ENCODE measurements at places on chromosomes 5 and 9.

DNA sequence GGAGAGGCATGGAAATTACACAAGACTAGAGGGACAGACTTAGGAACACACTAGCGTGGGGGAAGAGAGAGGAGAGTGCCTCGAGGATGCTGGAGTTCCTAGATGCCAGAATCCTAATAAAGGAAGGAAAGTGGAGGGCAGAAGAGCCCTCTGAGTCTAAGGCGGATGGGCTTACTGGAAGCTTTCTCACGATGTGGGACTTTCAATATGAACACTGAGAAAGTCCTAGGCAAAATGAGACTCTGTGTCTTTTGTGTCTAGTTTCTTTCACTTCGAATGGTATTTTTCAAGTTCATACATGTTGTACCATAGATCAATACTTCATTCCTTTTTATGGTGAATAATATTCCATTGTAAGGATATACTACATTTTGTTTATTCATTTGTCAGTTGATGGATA, 239.4 kb downstream of the NSG2 start:
- no peak for DNase-seq

- DNase-seq, result no peak
Measured at GRCh38 chr9:103615994-103616393, 478.1 kb upstream of the SMC2 start.

DNA sequence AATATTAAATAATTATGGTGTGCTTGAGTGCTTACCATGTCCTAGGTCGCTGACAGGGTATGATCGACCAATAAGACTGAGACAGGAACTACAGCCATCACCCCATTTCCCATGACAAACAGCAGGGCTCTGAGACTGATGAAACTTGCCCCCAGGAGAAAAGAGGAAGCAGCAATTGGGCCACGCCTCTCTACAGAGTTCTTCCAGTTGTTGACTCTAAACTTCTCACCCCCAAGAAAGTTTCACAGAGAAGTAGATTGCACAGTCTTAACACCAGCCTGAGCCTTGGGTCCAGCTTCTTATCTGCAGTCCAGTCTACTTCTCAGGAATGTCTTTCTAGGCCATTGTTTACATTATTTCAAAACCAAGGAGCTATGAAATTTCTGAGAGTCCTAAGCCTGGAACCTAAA, 182.2 kb upstream of the ANKRD55 start:
- no peak for DNase-seq

DNA sequence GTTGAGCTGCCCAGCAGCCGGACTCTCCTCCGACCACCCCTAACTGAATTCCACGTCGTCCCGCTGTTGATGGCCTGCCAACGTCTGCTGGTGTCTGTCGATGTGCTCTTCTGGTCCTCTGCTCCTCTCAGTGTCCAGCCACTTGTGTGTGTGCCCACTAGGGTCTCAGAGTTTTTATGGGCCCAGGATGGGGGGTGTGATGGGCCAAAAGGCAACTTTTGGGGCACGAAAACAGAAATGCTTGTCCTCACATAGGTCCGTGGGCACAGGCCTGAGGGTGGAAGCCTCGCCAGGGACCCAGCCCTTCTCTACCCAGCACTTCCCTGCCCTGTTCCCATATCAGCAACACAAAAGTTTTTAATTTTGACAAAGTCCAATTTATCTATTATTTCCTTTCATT, 85.7 kb upstream of the RUFY1 start:
- no peak for DNase-seq

DNA sequence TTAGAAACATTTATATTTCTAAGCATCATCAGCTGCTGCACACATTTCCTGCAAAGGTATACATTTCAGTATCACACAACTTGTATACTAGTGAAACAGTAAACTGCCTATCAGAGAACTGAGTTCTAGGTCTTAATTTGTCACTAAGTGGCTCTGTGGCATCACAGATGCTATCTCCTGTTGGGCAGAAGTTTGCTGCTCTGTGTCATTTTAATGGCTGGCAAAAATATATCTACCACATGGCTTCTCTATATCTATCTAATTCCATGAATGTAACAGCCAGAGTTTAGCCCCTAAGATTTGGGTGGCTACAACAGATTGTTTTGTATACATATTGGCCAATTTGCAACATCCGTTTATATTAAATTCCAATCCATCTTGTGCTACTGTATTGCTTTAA, 1231.9 kb upstream of the C9orf72 start:
- no peak for DNase-seq

- DNase-seq, result no peak
Measured at GRCh38 chr9:124521142-124521541, 13.9 kb upstream of the NR5A1 start.

- DNase-seq, result no peak
Measured at GRCh38 chr5:59489551-59489950, 404.0 kb downstream of the PDE4D start.

GRCh38 chr5:56279979-56280378, 46.8 kb upstream of the ANKRD55 start:
- no peak for DNase-seq

DNA sequence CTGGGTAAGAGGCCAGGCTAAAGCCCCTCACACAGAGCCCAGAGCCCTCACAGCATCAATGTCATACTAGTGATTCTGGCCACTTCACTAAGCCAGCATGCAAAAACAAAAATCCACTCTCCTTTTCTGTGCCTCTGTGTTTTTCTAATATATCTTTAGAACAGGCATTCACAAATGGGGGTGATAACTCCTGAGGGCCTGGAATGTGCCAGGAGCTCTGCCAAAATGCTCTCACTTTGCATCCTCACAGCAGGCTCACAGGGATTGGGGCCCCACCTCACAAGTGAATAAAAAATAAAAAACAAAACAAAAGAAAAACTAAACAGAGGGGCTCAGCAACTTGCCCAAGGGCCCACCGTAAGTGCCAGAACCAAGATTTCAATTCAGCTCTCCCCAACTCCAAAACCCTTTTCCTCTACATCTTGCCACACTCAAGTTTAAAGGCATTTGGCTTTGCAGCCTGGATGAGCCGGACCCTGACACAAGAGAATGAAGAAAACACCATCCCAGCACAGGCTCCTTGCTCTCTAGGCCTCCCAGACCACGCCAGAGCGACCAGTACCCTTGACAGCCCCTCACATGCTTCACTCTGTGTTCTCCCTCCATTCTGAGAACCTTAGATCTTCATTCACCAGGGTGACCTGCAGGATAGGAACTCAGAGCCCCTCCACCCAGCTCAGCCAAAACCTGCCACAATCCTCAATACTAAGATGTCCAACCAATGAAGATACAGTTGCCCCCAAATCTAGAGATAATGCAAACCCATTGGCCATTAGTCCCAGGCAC, 51.3 kb downstream of the SAXO1 start:
- DNase-seq, result no peak

- DNase-seq, result peak; percentile 9
Measured at GRCh38 chr5:101390151-101390908, 487.2 kb upstream of the ST8SIA4 start.

GRCh38 chr5:132266031-132266835, 8.7 kb downstream of the PDLIM4 start:
- DNase-seq, result no peak

GRCh38 chr5:126544087-126544740, 50.8 kb downstream of the ALDH7A1 start:
- DNase-seq, result peak; percentile 4

DNA sequence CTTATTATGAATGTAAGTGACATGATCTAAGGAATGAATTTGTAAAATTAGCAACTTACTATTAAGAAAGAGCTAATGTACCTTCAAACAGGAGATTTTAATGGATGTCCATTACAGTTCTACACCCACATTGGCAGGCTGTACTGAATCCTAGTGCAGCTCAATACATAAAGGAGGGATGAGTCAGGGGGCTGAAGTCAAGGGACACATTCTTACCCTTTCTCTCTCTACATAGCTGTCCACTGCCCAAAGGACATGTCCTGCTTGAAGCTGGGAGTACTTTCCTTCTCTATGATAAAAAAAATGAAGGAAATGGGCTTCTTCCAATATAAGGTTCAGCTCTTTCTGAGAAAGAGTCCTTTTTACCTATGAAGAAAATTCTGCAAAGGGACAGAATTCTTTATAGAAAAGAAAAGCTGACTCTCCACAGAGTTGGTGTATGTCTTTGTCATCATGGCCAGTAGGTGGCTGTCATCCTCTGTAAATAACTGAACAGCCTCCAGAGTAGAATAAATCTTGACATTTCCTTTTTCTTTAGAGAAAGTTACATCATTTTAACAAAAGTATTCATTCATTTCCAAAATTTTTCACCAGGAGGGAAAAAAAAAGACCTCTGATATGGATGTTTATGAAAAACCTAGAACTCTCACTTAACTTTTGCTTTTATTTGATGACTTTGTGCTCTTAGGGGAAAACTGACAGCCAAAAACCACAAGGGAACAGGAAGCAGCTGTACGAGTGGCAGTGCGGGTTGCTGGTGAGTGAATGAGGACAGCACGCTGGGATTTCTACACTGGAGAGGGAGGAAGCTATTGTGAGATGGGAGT, 13.1 kb upstream of the IFNA14 start:
- DNase-seq, result no peak

DNA sequence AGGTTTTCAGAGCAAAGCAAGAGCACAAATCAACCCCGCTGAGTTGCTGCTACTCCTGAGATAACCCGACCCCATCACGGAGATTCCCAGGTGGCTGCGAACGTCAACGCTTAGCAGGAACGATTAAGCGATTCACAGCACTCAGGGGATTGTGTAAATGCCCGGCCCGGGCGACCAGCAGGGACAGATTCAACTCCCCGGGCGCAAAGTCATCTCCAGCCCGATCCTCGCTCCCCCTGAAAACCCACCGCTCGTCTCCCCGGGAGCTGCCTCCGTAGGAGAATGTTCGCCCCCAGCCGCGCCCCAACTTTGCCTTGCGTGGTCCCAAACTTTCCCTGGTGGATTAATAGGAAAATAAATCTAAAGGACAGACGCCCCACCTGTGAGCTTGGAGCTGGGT, 685 bp downstream of the SLC24A2 start:
- no peak for DNase-seq

DNA sequence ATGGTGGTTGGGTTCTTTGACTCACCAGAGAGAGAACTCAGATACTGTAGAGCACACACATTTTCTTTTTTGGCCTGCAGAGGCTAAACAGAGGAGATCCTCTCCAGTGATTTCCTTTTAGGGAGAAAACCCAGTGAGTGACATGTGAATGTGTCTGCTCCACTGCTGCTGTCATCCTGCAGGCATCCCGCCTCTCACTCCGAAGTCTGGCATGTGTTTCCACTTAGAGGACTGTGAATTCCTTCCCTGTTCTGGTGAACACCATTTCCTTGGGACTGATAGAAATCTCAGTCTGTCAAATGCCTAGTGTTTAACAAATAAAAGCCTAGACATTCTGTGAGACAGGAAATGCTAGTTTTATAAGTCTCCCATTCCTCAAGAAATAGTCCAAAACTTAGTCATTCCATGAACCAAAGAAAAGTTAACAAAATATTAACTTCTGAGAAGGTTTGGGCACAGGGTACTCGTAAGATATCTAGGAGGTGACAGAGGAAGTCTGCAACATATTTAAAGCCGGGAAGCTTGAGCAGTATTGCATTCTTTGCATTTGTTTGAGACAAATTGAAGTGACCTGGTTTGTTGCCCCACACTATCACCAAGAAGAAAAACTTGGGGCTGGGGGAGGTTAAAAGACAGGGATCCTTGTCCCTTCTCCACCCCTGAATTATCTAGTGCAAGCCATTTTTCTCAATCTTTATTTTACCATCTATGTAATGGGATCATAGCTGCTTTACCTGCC, 74.9 kb upstream of the NIPAL4 start:
- no peak for DNase-seq

DNA sequence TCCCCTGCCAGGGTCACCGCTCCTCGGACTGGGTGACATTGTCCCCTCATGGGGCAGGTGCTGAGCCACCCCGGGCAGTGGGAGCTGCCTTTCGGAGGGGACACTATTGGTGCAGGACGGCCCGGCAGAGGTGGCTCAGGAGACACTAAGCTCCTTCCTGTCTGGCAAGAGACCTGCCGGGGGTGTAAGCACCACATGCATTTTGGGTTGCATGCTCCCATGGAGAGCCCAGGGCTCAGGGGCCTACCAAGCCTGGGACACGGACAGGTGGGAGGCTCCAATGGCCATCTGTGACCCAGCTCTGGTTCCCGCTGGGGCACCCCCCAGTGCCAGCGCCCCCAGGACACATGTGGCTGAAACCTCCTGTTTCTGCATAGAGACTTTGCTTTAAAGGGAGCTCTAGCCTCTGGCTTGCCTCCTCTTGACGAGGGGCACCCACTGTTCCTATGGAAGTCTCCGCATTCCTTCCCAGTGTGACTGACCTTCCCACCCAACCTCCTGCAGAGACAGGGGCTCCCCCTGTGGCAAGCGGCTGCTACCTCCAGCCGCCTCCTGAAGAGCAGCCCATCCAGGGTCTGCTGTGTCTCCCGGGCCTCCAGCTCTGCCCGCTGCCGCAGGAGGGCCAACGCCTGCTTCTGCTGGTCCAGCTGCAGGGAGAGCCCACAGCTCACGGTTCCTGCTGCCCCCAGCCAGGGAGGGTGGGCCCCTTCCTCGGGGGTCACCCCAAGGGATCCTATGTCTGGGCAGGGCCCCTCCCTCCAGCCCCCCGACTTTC, 28.1 kb downstream of the CCDC187 start:
- no peak for DNase-seq

DNA sequence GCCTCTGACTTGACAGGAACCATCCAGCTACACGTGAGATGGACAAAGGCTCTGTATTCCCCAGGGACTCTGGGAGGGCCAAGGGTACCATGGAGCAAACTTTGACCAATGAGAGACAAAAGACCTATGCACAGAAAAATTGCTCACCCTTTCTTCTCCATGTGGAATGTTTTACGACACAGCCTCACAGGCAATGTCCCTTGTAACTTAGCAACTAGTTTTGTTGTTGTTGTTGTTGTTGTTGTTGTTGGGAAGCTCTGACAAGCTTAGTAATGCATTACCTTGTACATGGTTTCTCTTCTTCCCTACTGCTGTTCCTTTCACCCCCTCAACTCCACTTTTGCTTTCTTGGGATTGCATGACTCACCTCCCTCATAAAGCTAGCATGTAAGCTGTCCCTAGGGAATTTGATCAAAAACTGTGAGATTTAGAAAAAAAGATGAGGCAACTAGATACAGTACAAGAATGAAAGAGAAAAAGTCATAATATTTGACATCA, 550.9 kb downstream of the RAB3C start:
- no peak for DNase-seq

DNA sequence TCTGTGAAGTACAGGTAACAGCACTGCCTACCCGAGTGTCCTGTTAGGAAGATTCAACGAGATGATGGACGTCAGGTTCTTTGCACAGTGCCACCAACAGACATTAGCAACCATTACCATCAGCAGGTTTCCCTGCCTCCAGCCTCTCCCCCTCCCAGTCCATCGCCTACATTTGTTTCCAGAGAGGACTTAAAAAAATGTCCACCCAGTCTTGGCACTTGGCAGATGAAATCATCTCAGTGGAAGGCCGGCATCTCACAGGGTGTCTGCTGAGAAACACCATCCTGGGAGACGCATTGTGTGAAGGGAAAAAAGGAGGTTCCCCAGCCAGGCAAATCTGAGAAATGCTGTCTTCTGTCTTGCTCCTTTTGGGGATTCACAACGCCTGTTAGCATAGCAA, 58.2 kb downstream of the CRB2 start:
- no peak for DNase-seq

DNA sequence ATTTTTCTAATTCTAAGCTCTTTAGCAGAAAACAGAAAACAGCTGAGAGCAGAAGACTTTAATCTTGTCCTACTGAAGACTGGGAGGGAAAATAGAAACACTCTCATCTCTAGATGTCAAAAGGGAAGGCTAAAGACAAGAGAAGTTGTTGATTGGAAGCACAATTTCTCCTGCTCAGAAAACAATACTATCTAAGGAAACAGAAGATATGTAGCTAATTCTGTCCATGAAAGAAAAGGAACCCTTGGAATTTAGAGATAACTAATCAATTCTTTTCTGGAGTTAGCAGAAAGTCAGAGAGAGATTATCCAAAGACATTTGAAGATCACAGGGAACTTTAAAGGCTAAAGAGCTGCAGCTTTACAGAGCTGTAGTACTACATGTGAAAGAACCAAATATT, 126.2 kb downstream of the HSD17B3 start:
- no peak for DNase-seq

Measured in CD4-positive, alpha-beta T cell treated with Interleukin-15 for 4 hours (primary cell).